CD4-positive, alpha-beta T cell treated with Interleukin-4 for 1 hour (primary cell): ENCODE measurements at places on chromosomes 4 and X.

GRCh38 chrX:103467887-103468286, 51.4 kb downstream of the RAB40A start:
- DNase-seq: no peak

GRCh38 chr4:152486429-152487389, 49.2 kb downstream of the FBXW7 start:
- no peak for DNase-seq

- no peak for DNase-seq
These were observed 5.2 kb downstream of the WNK3 start for GRCh38 chrX:54352677-54353076.

DNA sequence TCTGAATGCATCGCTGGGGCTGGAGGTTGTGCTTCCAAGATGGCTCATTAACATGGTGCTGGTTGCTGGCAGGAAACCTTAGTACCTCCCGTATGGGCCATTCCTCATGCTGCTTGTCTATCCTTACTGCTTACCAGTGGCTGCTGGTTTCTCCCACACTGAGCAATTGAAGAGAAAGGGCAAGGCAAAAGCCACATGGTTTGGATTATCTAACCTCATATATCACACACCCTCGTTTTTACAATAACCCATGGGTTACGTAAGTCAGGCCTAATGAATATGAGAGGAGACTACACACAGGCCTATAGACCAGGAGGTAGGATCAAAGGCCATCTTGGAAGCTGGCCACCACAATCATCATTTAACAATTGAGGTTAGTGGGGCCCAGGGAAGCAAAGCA, 141.8 kb upstream of the EDNRA start:
- DNase-seq: no peak
